Adrenal gland (tissue), 19 donors: ENCODE measurements at places on chromosomes 16 and 17. TPM values are rescaled to one million over a fixed set of nuclear protein-coding genes. Genes with fewer than 3 reads are reported as not detected.

DNA sequence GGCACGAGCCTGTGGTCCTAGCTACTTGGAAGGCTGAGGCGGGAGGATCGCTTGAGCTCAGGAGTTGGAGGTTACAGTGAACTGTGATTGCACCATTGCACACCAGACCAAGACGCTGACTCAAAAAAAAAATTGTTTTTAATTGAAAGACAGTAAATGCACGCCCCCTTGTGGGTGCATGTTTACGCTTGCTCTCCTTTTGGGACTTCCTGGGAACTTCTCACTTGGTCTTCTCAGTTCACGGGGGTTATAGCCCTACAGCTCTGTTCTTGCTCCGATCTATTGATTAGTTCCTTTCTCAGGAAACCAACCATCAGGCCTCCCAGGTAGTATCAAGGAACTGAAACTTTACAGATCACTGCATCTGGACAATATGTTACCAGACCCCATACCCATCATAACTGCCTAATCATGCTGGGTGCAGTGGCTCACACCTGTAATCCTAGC lies 14.2 kb upstream of the RIPOR1 start:
- no peak overlapping the region for H3K4me3 ChIP-seq
- peak; percentile 82 for DNase-seq
- no peaks in the 10 kb centered on the region for H3K36me3 ChIP-seq
- H3K4me1 ChIP-seq: no peaks in the 10 kb centered on the region

Gene SBK1
- polyA plus RNA-seq: 4.7 TPM

Gene IRF8
- 3.4 TPM for polyA plus RNA-seq

- no peaks in the 10 kb centered on the region for H3K36me3 ChIP-seq
- H3K4me1 ChIP-seq: no peaks in the 10 kb centered on the region
- DNase-seq: no peak
- H3K27ac ChIP-seq: no peak overlapping the region
- H3K27me3 ChIP-seq: peaks cover 5% of the 10 kb centered on the region
Measured at GRCh38 chr16:29662000-29662728, 883 bp upstream of the SPN start.

DNA sequence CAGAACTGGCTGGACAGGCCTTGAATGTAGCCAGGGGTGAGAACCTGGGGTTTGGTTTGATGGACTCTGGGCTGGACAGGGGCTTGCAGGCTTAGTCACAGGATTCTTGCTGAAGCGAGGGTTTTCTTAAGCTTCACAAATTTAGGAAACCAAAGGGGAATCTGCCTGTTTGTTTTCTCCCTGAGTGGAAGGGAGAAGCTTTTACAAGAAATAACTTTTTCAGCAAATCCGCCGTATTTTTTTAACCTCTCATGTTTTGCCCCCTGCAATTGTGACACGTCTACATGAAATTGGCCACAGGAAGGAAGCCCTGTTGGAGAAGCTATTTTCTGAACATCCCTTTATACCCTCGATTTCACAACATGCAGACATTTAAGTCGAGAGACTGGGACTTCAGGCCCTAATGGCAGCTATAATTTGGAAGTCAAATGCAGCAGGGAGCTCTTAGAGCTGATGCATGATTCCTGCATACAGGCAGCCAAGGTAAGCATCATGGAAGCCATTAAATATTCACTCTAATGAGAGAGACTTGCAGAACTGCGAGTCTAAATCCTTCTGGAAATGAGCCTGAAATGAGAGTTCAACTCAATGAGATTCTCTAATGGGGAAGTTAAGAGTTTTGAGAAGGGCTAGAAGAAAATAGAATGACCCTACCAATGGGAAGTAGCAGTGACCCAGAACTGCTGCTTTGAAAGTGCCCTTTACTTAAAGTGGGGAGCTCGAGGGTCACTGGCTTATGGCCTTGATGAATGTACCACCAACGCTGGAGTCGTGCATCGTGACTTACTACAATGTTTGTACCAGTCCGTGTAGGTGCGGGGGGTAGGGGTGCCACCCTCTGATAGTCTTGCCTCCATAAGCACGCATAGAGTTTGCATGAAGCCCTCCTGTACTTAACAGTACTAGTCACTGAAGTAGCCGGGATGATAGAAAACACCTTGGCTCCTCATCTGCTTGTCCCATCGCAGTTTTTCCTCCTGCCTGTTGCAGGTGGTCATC lies 45.1 kb upstream of the IRF8 start:
- H3K27ac ChIP-seq: no peak overlapping the region
- peak; percentile 45 for DNase-seq
- no peaks in the 10 kb centered on the region for H3K4me1 ChIP-seq
- H3K36me3 ChIP-seq: no peaks in the 10 kb centered on the region
- H3K4me3 ChIP-seq: no peak overlapping the region
- no peaks in the 10 kb centered on the region for H3K27me3 ChIP-seq

Gene PTGES3L
- 0.61 TPM for polyA plus RNA-seq

Gene TBC1D28
- not detected for polyA plus RNA-seq

Gene CSH2
- polyA plus RNA-seq: not detected

Gene PRAC1
- polyA plus RNA-seq: 2.7 TPM

Gene CTRB1
- polyA plus RNA-seq: 2.0 TPM

- H3K36me3 ChIP-seq: no peaks in the 10 kb centered on the region
- no peaks in the 10 kb centered on the region for H3K27me3 ChIP-seq
- peaks cover 20% of the 10 kb centered on the region for H3K4me1 ChIP-seq
- peak overlapping the region; percentile 99 for H3K27ac ChIP-seq
- peak overlapping the region; percentile 81 for H3K4me3 ChIP-seq
Measured at GRCh38 chr17:59840329-59841090, 52.2 kb downstream of the TUBD1 start.

DNA sequence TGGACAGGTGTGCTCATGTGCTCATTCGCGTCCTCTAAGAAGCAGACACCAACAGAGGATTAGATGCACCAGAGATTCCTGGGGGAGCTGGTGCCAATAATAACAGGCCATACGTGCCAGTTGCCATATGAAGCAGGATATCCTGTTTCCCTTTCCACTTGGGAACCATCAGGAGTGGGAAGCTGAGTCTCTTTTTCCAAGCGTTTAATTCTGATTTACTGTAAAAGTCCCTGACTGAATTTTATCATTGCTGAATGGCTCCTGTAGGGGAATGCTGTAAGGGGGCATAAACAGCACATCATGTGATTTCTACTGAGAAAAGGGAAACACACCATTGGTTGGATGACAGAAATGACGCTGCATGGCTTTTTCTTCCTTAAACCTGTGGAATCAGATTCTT lies 113.3 kb downstream of the IRF8 start:
- H3K4me3 ChIP-seq: no peak overlapping the region
- no peak overlapping the region for H3K27ac ChIP-seq
- H3K4me1 ChIP-seq: no peaks in the 10 kb centered on the region

DNA sequence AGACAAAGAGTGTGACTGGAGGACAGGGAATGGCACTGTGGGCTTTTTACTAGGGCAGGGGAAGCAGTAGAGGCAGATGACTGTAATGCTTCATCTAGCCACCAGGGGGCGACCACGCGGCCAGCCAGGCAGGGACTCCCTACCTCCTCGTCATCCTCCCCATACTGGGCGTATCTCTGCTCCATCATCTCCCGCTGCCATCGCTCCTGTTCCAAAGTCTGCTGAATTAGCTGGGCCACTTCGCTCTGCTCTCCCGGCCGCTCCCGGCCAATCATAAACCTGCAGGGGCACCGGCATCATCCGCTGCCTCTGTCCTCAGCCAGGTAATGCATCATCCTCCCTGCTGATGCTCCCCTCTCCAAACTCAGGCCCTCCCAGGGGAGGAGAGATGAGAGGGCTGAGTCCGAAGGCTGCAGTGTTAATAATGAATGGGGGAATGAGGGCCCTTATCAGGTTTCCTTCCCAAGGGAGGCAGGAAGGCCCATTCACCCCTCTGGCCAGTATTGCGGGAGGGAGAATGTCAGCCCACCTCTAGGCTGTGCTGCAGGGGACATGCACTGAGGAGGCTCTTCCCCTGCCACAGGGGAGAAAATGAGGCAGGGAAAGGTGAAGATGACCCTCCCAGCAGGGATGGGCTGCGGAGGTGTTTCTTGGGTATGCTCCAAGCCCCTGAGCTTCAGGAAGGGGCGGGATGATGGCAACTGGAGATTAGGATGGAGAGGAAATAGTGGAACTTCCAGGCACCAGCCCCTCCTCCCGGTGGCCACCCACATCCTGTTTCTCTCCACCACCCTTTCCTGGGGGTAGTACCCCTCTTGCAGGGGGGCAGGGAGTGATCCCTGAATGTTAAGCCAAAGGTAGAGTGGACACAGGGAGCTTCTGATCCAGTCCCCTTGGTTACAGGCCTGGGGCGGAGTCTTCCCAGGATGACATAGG lies 10.3 kb upstream of the SAMD14 start:
- H3K4me1 ChIP-seq: peaks cover 15% of the 10 kb centered on the region
- H3K4me3 ChIP-seq: no peak overlapping the region
- no peaks in the 10 kb centered on the region for H3K36me3 ChIP-seq
- no peak overlapping the region for H3K27ac ChIP-seq

DNA sequence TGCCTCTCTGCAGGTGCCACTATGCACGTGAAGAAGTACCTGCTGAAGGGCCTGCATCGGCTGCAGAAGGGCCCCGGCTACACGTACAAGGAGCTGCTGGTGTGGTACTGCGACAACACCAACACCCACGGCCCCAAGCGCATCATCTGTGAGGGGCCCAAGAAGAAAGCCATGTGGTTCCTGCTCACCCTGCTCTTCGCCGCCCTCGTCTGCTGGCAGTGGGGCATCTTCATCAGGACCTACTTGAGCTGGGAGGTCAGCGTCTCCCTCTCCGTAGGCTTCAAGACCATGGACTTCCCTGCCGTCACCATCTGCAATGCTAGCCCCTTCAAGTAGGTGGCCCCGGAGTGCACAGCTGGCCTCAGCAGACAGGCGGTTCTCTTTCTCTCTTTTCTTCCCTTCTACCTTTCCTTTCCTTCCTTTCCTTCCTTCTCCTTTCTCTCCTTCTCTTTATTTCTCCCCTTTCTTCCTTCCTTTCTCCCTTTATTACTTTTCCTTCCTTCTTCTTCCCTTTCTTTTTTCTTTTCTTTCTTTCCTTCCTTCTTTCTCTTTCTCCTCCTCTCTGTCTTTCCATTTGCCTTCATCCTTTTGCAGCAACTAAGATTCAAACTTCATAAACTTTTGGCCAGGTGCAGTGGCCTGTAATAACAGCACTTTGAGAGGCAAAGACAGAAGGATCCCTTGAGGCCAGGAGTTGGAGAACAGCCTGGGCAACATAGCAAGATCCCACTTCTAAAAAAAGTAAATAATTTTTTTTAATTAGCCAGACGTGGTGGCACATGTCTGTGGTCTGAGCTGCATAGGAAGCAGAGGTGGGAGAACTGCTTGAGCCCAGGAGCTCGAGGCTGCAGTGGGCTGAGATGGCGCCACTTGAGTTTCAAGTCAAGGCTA lies 46.7 kb downstream of the SCNN1B start:
- no peaks in the 10 kb centered on the region for H3K27me3 ChIP-seq
- no peaks in the 10 kb centered on the region for H3K4me1 ChIP-seq
- DNase-seq: no peak
- no peak overlapping the region for H3K4me3 ChIP-seq
- H3K27ac ChIP-seq: no peak overlapping the region

Gene GFAP
- 0.98 TPM for polyA plus RNA-seq

Gene MARVELD3
- 0.16 TPM for polyA plus RNA-seq

Gene TMEM94
- polyA plus RNA-seq: 132 TPM

DNA sequence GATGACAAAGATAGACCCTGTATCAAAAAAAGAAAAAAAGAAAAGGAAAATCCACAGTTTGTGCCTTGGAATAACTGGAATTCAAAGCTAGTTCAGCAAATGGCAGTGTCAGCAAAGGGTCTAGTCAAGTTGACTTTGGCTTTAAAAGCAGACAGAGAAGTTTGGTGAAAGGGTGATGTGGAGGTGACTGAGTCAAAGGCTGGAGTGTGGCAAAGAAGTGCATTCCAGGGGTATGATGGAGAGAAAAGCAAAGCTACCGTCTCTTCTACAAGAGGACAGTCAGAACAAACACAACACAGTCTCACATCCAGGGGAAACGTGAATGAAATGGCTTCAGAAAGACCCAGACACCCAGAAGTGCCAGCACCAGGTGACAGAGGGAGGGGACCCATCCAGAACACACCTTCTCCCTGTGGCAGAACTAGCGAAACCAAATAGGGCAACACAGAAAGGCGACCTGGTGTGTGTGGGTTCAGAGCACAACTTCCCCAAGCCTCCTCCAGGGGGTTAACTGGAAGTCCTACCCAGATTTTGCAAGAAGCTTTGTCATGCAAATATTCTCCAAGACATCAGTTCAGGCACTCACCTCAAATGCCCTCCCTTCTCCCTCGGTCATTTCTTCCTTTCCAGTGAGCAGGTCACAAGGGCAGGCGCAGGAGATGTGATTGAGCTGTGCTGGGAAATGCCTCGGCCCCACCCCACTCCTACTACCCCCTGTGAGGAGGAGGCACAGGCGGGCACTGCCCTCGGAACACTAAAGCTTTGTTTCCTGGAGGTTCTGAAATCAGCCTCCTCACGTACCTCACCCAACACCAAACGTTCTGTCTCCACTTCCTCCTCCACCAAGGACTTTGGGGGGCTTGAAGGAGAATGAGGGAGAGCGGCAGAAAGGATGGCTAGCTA lies 481.9 kb downstream of the SOX9 start:
- no peak overlapping the region for H3K4me3 ChIP-seq
- DNase-seq: no peak
- H3K36me3 ChIP-seq: no peaks in the 10 kb centered on the region

Gene TMEM231
- polyA plus RNA-seq: 4.8 TPM

DNA sequence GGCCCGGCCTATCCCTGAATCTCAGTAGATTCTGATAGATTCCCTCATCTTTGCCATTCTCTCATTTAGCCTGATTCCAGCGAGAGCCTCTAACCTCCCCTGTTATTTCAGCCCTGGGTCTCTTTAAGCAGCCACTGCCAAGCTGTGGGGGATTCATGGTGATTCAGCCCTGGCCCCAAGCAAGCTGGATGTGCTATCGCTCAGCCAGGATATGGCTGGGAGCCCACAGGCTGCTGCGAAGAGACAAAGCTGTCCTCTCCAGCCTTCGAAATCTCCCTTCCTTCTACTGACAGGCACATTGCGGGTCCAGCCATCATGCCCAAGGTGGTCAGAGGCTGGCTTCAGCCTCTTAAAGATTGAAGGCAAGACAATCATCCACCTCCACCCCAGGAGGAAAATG lies 394.1 kb downstream of the SOX9 start:
- DNase-seq: no peak
- no peaks in the 10 kb centered on the region for H3K27me3 ChIP-seq
- no peaks in the 10 kb centered on the region for H3K4me1 ChIP-seq
- no peak overlapping the region for H3K4me3 ChIP-seq
- H3K36me3 ChIP-seq: no peaks in the 10 kb centered on the region

DNA sequence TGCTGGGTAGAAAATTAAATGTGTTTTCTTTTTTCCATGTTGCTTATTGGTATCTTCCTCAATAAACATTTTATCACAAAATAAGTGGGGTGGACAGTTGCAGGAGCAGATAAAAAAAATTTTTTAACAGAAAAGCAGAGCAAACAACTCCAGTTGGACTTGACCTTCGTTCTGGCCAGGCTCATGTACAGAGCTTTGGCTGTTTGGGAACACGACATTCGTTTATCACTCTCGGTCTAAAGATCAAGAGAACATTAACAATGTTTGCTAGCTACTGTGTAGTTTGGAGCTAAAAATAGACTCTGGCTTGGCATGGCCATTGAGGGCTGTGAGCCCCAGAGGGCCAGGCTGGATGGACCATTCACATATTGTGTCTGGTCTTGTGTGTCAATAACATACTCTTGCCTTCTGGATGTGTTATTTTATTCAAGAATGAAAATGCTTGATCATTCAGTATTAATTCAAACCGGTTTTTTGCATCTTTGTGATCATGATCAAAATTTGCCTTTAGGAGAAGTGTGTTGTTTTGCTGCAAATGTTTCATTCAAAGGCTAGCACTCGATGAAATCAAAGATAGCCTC lies 56.6 kb downstream of the TMEM186 start:
- peaks cover 12% of the 10 kb centered on the region for H3K4me1 ChIP-seq
- no peaks in the 10 kb centered on the region for H3K36me3 ChIP-seq
- H3K27ac ChIP-seq: peak overlapping the region; percentile 30
- no peak overlapping the region for H3K4me3 ChIP-seq
- peak; percentile 64 for DNase-seq
- H3K27me3 ChIP-seq: no peaks in the 10 kb centered on the region
